Activated CD4-positive, CD25-positive, alpha-beta regulatory T cell treated with anti-CD3 and anti-CD28 coated beads, Interleukin-2, amount 50 U/mL, for 16 hours (primary cell): ENCODE measurements at places on chromosomes 1 and 21.

DNA sequence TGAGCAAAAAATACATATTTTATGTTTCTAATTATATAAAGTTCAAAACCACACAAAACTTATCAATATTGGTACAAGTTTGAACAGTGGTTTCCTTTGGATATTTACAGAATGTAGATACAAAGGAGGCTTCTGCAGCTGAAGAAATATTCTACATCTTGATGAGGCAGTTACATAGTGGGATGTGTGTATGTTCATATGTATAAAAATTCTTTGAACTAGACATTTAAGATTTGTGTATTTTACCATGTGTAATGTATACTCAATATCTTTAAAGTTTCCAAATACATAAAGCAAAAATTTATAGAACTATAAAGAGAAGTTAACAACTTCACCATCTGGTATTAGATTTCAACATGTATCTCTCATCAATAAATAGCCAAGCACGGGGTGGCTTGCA is 80.7 kb upstream of the TNFSF4 start:
- DNase-seq: no peak

GRCh38 chr1:27137544-27138075 is 17.3 kb downstream of the SLC9A1 start:
- no peak for DNase-seq

- DNase-seq: no peak
Observed at GRCh38 chr1:30372792-30373433, 350.5 kb downstream of the MATN1 start.

- no peak for DNase-seq
Observed at GRCh38 chr1:31739346-31739745, 24.8 kb downstream of the ADGRB2 start.

- DNase-seq: no peak
Observed at GRCh38 chr21:46619846-46620245, 15.0 kb upstream of the S100B start.

DNA sequence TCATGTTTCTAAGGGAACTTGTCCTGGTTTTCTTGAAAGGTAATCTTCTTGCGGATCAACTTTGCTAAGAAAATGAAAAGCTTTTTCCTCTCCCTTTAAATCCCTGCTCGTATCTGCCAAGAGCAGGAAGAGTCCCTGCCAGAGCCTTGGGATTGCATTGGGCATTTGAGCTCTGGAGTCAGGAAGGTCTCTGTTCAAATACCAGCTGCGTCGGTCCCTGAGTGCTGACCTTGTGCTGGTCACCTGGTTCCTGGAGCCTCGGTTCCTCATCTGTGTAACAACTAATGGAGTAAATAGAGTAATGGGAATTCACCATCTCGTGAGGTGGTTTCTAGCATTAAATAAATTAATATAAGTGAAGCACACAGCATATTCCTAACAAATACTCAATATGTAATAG is 274.6 kb upstream of the TMEM51 start:
- DNase-seq: no peak

- no peak for DNase-seq
Observed at GRCh38 chr1:104795931-104796330, 1046.2 kb downstream of the AMY1C start.

- DNase-seq: no peak
Observed at GRCh38 chr1:174324493-174324892, 123.3 kb upstream of the GPR52 start.

- DNase-seq: no peak
Observed at GRCh38 chr1:203097001-203097400, 11.2 kb upstream of the MYOG start.

- no peak for DNase-seq
Observed at GRCh38 chr1:84883286-84883685, 9.7 kb downstream of the LPAR3 start.

DNA sequence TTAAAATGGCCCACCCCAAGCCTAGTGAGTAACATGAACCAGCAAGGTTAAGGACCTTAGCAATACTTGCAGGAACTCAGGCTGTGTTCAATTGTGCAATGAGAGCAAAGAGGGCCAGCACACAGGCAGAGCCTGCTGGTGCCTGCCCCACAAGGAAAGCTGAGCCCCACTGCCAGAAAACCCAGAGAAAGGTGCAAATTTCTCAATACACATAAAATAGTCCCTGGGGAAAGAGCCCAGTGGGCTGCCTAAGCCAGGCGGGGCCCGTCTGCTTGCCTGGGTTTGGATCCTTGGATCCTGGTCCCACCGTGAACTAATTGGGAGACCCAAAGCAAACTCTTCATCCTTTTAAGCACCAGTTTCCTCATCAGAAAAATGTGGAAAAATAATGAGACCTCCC is 128.5 kb upstream of the CACNA1E start:
- DNase-seq: no peak

- DNase-seq: peak; percentile 13
Observed at GRCh38 chr1:59020151-59020997, 236.5 kb upstream of the JUN start.

GRCh38 chr21:45109831-45110492 is 35.6 kb downstream of the ADARB1 start:
- no peak for DNase-seq

- no peak for DNase-seq
Observed at GRCh38 chr1:98402860-98403259, 258.7 kb upstream of the SNX7 start.

DNA sequence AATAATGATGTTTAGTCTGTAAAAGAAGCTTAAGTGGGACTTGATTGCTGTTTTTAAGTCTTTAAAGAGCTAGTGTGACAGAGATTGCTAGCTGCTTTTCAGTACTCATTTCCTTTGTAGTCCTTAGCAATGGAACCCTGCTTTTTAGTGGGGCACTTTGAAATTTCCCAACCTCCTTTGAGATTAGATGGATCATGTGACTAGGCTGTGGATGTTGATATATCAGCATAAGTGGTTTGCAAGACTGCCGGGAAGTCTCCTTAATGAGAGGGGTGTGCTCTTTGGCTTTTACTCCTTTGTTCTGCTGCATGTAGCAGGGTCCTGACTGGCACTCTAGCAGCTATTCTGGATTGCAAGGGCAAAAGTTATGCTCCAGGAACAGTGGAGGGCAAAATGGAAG is 11.2 kb upstream of the RCOR3 start:
- no peak for DNase-seq

GRCh38 chr1:36807262-36807661 is 227.1 kb downstream of the GRIK3 start:
- no peak for DNase-seq

GRCh38 chr1:107877745-107878144 is 87.2 kb downstream of the VAV3 start:
- DNase-seq: no peak

DNA sequence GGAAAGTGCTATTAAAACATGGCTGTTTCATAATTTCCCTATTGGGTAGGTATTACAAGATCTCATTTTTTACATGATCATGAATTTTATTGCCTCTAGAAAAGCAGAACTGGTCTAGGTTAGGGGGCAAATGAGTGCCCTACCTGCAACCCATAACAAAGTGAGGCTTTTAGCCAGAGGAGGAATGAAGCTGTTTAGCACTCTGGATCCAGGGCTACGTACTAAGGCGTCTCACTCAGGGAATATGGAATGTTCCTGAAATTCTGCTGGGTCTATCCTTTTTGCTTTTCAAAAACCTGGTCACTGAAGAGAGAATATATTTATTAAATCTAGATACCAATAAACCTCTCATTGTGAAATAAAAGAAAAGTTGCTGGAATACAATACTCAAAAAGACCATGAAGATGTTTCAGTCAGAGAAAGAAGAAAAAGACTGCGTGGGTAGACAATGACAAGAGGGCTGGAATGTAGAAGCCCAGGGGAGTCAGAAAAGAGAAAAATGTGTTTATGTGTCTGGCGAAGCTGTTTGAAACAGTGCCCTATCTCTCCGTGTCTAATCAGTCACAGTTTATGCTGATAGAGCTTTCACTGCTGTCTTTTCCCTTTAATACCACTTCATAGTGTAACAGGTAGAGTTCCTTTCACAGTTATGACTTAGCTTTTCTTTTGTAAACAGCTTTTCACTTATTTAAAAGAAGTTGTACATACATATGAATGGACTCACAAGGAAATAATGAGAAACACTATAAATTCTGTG is 25.0 kb upstream of the SYDE2 start:
- no peak for DNase-seq

GRCh38 chr1:160058087-160058486 is 11.9 kb downstream of the KCNJ10 start:
- DNase-seq: no peak

GRCh38 chr21:46063734-46064680 is 33.9 kb upstream of the COL6A2 start:
- no peak for DNase-seq

DNA sequence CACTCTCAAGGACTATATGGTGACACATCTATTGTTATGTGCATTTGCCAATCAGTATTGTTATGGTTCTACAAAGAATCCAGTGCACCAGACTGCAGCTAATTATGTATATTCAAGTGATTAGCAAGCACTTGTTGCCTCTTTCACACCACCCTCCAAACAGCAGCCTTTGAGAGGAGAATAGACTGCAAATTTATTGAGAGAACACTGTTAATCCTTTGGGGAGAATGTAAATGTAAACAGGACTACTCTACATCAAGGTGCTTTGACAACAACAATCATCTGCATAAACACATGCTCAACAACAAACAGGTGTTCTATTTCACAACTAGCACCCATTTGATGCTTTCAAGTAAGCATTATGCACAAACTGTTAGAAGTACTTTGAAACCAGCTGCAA is 117.4 kb downstream of the AKT3 start:
- no peak for DNase-seq

- DNase-seq: no peak
Observed at GRCh38 chr1:94142022-94142421, 21.1 kb upstream of the ABCA4 start.

GRCh38 chr1:244096691-244097090 is 45.6 kb downstream of the ZBTB18 start:
- no peak for DNase-seq

DNA sequence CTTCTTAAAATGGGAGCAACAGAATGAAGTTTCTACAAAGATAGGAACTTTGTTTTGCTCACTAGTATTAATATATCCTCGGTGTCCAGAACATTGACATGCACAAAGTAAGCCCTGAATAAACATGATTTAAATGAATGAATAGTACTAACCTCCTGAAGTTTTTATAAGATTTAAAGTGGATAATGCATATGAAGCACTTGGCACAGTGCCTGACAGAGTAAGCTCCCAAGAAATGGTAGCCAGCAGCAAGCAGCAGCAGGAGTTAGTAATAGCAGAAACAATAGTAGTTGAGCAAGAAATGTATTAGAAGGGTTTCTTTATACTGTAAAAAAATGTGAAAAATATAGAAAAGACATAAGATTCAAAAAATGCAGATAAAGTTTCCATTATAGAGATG is 258.1 kb upstream of the C1orf87 start:
- DNase-seq: no peak

GRCh38 chr1:55056632-55056992 is 17.3 kb downstream of the PCSK9 start:
- no peak for DNase-seq

DNA sequence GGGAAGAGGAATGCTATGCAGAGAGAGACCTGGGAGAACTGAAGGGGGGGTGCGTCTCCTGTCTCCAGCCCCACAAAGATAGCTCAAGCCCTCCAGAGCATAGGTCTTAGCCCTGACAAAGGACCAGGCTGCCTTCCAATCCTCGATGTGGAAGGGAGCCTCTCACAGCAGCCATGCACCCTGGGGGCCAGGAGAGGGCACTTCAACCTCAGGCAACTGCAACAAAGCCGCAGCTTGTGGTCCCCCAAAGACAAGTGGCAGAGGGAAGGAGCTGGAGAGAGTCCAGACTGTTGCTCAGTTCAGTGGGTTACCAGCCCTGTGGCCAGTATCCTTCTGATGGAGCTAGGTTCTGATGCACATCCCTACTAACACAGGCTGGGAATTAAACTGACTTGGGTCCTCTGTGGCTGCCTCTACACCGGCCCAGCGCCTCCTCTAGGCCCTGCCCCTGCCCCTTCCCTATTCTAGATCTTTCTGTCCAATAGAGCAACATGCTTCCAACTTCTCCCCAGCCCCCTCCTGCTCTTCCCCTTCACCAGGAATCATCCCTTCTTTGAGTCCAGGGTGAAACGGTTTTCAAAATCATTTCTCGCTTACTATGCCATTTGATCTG is 100.7 kb upstream of the SPATA6 start:
- DNase-seq: no peak

- no peak for DNase-seq
Observed at GRCh38 chr1:43870306-43870705, 63.3 kb upstream of the ARTN start.

GRCh38 chr1:172480431-172480830 is 36.6 kb upstream of the PIGC start:
- no peak for DNase-seq

DNA sequence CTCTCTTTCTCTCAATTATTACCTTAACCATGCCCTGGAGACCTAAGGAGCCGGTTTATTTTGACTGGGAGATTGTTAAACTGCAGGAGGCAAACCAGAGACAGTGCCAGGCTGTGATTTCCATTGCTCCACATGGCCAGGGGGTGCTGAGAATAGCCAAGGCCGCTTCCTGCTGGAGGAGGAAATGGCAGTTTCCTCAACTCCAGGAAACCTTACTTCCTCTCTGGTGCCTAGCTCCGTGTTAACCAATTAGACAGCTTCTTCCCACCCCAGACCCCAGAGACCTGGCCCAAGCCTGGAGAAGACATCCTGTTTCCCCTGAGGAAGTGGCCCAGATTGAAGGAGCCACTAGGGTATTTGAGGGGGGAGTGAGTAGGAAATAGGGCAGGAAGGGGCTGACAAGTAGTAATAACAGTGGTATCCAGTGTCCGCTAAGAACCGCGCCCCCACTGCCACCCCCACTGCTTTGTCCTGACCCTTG is 161.2 kb downstream of the PLPP3 start:
- DNase-seq: no peak

- no peak for DNase-seq
Observed at GRCh38 chr1:22665752-22666151, 12.7 kb downstream of the C1QB start.

DNA sequence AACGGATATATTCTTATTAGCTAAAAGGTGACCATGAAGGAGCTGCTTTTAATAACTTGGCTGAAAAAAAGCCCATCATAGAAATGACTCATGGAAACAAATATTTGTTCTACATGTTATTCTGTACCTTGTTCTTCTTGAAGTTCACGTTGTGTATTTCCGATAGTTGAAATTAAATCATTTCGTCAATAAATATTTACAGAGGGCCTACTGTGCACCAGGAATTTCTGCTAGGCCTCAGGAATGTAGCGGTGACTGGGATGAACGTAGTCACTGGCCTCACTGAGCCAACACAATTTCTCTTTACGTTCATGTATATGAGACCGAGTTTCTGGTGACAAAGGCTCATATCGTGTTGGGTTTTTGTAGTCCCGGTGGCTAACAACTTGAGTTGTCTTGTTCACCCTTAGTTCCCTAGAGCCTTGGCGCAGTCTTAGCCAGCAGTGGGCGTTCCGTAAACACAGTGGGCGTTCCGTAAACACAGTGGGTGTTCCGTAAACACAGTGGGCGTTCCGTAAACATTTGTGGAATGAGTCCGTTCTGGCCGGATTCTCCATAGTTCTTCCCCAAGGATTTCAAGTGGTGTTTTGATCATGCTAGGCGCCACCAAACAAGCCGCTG is 53.2 kb upstream of the VAMP3 start:
- DNase-seq: no peak

- no peak for DNase-seq
Observed at GRCh38 chr1:235295902-235296350, 32.1 kb downstream of the ARID4B start.

- no peak for DNase-seq
Observed at GRCh38 chr1:103513711-103514110, 11.8 kb upstream of the RNPC3 start.

- DNase-seq: no peak
Observed at GRCh38 chr1:20698195-20698910, 19.5 kb downstream of the KIF17 start.
